ENCODE measurements at places on chromosomes 2 and 18.

DNA sequence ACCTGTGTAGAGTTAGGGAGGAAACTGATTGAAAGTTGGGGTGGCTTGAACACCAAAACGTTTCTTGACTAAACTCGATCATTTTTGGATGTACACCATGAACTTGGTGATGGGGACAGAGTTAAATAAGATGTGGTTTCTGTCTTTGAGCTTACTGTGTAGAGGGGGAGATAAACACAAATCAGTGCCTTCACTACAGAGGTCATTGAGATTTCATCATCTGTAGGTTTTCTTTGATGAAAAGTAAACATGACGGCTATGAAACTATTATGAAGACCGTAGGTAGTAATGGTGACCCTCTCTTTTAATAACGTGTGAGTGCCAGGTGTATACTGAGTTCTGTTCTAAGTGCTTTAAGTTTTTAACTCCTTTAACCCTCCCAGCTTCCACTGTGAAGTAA lies 6.5 kb downstream of the LCLAT1 start:
- DNase-seq = no peak

- DNase-seq = peak; percentile 2
These were observed 247.4 kb downstream of the XIRP2 start for GRCh38 chr2:167135706-167136105.

DNA sequence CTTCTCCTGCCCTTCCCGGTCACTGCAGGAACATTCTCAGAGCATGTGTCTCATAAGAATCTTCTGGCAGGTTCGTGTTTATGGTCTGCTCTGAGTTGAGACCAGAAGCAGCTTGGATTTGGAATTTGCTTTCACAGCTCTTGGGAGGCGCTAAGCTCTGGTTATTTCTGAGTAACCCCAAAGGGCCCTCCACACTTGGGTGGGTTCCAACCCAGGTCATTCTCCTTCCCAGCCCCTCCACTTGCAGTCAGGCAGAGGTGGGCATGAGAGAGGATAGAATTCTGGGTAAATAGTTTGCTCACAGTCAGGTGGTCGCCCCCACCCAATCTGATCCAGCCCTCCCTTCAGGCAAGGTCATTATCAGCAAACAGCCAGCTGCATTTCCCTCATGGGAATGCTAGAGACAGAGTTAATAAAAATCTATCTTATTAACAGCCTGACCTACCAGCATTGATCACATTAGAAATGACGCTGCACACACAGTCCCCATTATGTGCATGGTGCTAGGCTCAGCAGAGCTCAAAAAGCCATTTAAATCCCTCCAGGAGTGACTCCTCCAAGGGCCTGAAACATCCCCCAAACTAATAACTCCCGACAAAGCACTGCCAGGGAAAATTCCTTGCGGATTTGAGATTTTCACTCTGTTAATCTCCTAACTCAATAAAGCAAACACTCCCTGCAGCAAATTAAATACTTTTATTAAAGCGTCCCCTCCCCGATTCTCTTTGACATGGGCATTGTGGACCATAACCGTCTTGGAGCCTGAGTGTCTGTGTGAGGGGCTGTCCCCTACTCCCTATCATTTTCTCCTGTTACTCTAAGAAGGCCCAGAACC lies 61.9 kb downstream of the SLC4A5 start:
- DNase-seq = no peak

GRCh38 chr2:169082995-169083394 lies 13.6 kb downstream of the DHRS9 start:
- no peak for DNase-seq

DNA sequence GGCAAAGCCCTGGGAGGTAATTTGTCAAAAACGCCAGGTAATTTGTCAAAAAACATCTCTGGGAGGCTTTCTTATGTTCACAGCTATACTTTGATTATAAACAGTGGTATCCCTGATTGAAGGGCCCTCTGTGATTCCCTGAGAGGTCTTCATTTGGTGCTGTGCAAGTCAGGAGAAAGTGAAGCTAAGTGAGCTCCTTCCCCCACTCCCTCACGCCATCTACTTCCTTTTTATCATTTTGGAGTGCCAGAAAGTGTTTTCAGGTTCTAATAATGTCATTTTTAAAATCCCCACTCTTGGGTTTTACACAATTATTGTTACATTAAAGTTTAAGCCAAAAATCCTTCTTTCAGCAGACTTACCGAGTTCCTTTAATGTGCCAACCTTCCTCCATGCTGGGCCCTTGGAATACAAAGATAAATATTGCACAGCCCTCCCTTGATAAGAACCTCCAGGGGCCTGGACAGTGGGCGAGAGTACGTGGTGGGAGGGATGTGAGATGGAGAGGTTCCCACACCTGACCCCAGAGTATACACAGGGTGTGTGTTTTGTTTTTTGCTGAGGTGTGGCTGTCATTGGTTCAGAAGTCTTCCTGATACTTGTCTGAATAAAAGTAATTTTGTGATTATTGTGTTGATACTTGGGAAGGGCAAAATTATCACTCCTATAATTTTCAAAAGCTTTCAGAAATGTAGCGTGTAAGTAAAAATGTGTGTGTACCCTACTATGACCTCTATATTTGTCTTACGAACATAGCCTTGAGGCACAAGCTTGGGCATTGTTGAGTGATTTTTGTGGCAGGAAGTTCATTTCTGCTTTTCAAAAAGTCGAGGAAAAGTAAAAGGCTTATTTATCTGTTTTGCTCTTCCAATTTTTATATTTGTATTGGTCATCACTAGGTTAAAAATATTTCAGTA lies 8.2 kb downstream of the MAPRE2 start:
- no peak for DNase-seq

DNA sequence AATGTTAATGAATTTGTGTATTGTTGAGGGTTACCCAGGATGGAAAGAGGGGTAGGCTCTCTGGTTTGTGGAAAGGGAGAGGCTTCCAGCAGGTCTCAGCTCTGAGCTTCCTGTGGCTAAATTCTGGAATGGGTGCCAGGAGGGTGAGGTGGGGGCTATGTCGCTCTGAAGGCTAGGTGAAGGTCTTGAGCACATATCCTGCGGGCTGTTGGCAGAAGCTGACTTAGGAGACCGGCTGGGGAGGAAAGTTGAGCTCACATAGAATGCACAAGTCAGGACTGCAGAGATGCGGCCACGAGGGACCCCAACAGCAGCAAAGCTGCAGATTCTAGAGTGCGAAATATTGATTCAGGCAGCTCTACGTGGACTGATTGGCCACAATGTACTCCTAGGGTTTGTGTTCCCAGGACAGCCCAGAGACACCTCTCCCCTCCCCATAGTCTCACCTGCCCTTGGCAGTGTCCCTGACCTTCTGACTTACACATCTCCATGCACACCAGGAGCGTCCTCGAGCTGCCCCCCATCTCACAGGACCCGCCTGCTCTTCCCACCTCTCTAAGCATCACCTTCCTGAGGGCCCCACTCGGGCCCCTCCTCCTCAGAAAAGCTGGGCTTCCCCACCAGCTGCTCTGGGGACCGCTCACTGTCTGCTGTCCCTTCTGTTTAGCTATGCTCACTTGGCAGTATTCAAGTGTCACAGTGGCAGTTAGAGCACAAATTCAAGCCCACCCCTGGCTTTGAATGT lies 72.6 kb downstream of the ALK start:
- no peak for DNase-seq

- no peak for DNase-seq
These were observed 7.2 kb upstream of the PUM2 start for GRCh38 chr2:20357638-20358389.

DNA sequence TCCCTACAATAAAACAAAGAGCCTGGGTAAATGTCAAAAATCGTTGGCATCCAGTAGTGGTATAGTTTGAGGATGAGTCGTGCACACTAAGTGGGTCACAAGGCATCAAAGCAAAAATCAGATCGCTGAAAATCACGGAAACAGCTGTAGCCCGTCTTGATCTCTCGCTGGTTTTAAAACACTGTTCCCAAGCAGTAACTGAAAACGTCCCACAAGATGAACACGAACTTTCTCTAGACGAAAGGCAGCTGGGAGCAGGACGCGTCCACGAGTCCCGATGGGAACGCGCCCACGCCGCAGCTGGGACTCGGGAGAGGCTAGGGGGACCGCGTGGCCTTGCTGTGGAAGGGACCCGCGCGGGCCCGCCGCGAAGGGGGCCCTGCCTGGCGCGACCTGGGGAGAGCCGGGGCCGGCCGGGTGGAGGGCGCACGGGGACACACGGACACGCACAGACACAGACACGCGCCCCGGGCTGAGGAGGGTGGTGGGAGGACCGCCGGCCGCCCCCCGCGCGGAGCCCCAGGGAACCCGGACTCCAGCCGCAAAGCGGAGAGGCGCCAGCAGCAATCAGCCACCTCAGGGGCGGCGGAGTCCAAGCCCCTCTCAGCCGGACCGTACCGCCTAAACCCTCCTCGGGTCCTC lies 651 bp downstream of the STK17B start:
- DNase-seq = peak; percentile 29

DNA sequence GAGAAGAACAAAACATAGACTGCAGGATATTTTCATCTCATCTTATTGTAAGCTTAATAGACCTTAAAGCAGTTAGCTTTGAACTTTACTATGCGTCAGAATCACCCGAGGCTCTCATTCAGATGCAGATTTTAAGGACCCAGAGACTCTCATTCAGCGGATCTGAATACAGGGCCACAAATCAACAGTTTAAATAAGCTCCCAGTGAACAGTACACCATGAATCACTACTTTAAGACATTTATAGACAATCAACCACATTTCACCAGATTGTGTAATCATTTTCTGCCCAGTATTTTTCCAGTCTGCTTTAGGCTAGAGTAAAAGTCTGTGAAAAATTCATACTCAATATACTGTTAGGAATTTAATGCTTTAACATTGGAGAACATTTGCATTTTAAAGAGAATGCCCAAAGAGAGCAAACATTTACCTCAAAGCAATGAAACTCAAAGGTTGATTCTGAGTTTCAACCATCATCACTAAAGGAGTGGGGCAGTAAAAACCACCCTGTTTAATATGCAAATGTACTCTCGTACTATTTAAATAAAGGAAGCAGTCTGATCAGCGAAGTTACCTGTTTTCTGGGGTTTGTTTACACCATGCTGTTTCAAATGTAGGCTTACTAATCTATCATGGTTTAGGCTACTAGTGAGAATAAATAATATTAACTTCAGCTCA lies 11.0 kb upstream of the ALPK2 start:
- no peak for DNase-seq

GRCh38 chr2:145228506-145228905 lies 708.6 kb upstream of the ZEB2 start:
- DNase-seq = no peak

DNA sequence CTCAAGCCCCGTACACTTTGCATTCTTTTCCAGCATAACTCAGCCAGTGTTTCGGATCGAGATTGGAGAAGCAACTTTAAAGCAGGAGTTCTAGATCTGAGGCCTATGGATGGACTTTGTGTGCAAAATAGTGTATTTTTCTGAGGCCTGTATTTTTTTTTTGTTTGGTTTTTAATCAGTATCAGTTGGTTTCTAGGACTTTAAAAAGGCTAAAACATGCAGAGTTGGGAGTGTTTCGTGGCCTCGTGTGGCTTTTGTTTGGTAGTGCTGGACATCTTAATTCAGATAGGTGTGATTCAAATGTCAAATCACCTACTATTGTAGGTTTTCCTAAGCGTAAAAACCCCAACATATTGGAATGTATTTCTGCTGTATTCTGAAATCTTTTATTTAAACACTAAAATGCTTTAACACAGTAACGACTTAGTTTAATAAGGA lies 282 bp upstream of the PUS10 start:
- DNase-seq = no peak

- DNase-seq = no peak
These were observed 9.8 kb downstream of the WDR43 start for GRCh38 chr2:28904295-28904694.

GRCh38 chr2:143124445-143124844 lies 4.8 kb upstream of the ARHGAP15 start:
- no peak for DNase-seq

DNA sequence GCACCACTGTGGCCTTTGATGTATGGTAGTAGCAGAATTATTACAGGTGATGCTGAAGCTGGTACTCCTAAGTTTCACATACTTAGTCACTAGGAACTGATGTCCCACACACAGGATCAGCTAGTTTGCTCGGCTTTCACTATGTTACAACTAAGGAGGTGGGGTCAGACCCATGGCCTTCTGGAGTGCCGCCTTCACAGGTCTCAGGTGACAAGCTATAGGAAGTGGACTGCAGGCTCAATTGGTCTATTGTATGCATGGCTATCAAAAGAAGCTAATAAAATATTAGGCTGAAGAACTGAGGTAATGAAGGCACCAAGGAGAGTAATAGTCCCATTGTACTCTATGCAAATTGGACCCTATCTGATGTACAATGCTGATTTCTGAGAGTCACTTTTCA lies 170.6 kb downstream of the DLGAP1 start:
- no peak for DNase-seq

GRCh38 chr2:72155737-72156136 lies 8.1 kb upstream of the CYP26B1 start:
- DNase-seq = no peak

DNA sequence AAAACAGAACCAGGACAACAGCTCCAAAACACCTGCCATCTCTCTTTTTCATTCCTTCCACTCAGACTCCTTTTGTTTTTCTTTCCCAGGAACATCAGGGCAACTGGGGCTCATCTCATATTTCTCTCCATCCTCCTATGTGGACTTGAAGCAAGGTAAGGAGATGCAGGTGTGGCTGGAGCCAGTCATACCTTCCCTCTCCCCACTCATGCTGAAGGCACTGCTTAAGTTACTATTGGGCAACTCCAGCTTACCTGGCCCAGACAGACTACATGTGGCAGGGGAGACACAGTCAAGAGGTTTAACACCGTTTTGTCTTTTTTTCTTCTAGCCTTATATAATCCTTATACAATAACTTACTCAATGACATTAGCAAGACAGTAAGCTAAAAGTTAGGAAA lies 38.4 kb downstream of the LAMA1 start:
- DNase-seq = no peak

GRCh38 chr2:2850859-2851258 lies 519.8 kb upstream of the MYT1L start:
- DNase-seq = peak; percentile 72

GRCh38 chr2:50863856-50864255 lies 168.1 kb downstream of the NRXN1 start:
- DNase-seq = peak; percentile 25

DNA sequence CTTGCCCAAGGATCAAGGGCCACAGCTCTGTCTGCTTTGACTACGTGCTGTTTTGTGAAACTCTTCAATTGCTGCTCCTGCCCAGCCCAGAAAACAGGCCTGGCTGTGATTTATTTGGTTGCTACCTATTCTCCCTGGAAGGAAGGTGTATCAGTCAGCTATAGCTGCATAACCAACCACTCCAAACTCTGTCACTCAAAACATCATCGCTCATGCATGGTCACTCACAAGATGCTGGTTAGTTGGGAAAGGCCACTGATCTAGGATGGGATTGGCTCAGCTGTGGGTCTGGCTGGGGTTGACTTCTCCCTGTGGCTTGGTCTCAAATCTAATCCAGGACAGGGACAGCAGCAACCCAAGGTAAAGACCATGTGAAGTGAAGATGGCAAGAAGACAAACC lies 14.6 kb downstream of the TEX51 start:
- DNase-seq = no peak

DNA sequence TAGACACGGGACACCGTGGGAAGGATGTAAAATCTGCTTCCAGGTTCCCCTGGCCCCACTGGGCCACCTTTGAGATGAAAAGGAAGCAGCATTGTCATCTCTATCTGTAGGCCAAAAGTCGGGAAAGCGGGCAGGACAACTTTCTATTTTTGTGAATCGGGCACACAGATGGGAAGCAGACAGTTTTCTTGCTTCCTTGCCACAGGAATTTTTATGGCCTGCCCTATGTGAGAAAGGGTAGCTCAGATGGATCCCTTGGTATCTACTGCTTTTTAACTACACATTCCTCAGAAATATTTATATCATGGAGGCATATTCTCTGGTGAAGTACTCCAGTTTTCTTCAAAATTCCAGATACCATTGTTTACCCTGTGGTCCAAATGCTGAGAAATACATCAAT lies 735.5 kb downstream of the CBLN2 start:
- DNase-seq = no peak
